ENCODE measurements at places on chromosomes 2 and 18.

- peak; percentile 6 for DNase-seq
Measured at GRCh38 chr18:1526991-1527390, 622.3 kb downstream of the ADCYAP1 start.

DNA sequence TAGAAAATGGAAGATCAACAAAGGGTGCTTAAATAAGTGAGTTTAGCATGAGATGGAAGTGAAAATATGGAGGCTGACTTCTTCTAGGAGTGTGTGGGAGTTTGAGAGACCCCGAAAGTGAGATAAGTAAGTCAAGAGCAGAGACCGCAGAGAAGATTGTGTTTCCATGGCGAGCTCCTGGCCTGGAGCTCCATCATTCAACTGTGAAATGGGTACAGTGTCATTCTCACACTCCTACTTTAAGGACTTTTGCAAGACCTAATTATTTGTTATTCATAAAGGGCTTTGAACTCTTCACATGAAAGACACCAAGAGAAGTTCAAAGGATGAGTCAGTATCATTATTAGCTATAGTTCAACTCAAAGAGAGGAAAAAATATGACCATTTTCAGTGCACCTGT lies 134.2 kb upstream of the PIK3C3 start:
- DNase-seq = no peak

- no peak for DNase-seq
Measured at GRCh38 chr18:23209031-23209430, 73.7 kb downstream of the CABLES1 start.

- DNase-seq = peak; percentile 39
Measured at GRCh38 chr2:64212346-64212745, 68.1 kb upstream of the PELI1 start.

GRCh38 chr2:114128263-114128662 lies 238.4 kb downstream of the ACTR3 start:
- DNase-seq = no peak

DNA sequence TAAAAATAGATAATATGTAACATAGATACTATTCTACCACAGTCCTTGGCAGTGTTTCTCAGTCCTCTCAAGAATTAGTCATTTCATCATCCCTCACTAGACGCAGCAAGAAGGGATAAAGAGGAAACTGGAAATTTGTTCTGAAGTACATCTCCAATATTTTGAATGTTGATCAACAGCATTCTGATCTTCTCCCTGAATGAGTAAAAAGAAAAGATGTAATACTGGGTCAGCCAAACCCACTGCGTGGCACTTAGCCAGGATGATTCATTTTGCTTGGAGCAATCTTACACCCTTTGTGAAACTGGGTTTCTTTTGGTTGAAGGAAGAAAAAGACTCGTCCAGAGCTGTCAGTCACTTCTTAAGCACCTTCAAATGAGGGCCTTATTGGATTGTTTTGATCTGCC lies 54.1 kb downstream of the TAF1B start:
- peak; percentile 88 for DNase-seq

- DNase-seq = no peak
Measured at GRCh38 chr2:1664698-1665097, 79.6 kb downstream of the PXDN start.

DNA sequence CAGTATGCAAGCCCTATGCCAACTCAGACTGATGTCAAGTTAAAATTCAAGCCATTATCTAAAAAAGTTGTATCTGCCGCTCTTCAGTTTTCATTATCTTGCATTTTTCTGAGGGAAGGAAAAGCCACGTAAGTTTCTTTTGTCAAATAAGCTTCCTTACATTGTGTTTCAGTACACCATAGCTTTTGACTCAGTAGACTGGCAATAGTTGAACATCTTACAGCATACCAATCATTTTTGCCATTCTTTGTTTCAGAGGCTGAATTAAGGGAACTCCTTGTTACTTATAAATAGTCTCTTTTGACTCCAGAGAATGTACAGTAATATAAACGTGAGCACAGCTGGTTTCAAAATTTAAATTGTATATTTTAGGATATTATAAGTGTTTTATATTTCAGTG lies 120.6 kb downstream of the EHBP1 start:
- peak; percentile 9 for DNase-seq

DNA sequence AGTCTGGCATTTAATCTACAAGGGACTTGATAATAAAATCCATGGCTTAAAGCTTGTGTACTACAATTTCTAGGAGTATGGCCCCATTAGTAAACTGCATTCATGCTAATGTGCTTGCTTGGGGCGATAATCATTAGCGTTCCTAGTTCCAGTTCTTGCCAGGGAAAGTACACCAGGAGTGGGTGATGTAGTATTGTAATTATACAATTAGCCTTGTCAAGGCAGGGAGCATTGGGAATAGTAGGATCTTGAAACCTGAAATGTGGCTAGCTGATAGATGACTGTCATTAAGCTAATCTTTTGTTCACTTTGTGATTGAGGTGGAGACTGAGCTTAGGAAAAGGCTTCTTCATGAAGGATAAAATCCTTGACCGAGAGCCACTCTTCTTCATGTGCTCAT lies 989.2 kb downstream of the CPS1 start:
- DNase-seq = no peak

- peak; percentile 39 for DNase-seq
Measured at GRCh38 chr2:148552675-148553331, 91.7 kb upstream of the EPC2 start.

- DNase-seq = no peak
Measured at GRCh38 chr18:36406805-36407204, 109.3 kb downstream of the FHOD3 start.

GRCh38 chr2:26911911-26912861 lies 58.3 kb upstream of the MAPRE3 start:
- peak; percentile 33 for DNase-seq

GRCh38 chr2:122098306-122098705 lies 342.9 kb downstream of the TSN start:
- DNase-seq = no peak

GRCh38 chr18:62164855-62165487 lies 21.9 kb downstream of the PIGN start:
- DNase-seq = no peak

All from muscle of leg (tissue), 16 donors.